Amniotic epithelial cell (primary cell): ENCODE measurements at places on chromosomes 1 and 21.

GRCh38 chr1:220430059-220430458 is 97.9 kb upstream of the MARK1 start:
- no peak for DNase-seq

- peak; percentile 78 for DNase-seq
Observed at GRCh38 chr1:181044449-181044966, 10.7 kb downstream of the MR1 start.

- no peak for DNase-seq
Observed at GRCh38 chr1:200793677-200794076, 55.0 kb downstream of the CAMSAP2 start.

DNA sequence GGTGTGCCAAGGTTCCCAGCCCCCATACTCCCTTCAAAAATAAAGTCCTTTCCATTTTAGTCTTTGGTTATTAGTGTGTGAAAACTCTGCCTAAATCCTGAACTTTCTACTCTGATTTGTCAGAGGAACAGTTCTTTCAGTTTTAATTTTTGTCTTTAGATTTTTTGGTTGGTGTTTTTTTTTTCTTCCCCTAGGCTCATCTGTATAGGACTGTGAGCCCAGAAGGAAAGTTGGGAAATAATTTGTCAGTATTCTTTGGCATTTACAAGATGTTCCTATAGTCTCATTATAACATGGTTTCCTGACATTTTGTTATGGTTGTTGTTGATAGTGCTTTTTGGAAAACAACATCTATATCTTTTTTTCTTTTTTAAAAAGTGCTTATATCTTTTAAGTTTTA is 38.0 kb downstream of the LAMC1 start:
- DNase-seq, result no peak

DNA sequence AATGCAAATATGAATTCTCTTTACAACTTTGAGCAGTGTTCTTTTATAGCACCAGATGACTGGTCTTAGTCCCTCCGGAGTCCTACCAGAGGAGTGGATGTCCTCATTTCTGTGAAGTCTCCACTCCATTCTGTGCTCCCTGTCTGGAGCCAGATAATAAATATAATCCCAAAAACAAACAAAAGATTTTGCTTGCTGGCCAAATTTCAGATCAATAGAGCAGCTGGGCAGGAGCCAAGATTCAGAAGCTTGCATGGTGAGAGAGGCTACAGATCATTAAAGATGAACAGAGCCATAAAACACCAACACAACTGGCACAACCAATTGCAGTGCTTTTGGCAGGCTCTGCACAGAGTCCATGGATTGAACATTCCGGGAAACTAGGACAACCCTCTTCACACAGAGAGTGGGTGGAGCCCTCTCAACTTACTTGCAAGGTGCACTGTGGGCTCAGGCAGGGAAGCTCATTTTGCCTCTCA is 231.5 kb upstream of the SNX7 start:
- DNase-seq, result no peak

DNA sequence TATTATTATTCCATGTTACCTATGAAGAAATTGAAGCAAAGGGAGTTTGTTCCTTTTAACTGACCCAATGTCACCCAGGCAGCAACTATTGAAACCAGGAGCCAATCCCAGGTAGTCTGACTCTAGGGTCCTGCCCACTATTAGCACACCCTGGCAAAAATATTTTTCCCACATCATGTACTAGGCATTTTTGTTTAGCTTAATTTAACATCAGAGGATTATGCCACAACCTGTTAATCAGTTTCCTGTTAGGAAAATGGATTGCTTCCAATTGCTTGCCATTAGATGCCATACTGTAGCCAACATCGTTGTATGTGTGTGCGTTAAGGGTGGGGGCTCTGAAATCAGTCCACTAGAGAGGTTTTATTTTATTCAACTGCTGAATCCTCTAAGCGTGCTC is 281.1 kb downstream of the DNM3 start:
- DNase-seq, result no peak

DNA sequence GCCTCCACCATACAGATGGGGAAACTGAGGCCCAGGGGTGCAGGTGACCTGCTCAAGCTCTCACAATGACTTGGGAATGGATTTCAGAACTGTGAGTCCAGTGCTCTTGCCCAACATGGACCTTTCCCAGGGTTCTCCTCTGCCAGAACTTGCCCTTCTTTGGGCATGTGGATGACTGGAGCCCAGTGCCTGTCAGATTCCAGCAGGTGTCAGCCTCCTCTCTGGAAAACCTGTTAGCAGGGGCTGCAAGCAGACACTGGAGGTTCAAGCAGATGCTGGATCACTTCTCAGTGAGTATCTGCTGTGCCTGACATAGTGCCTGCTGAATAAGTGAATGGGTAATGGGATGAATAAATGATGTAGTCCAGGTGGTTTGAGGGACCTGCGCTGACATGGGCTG is 314.2 kb upstream of the POU3F1 start:
- DNase-seq, result no peak

DNA sequence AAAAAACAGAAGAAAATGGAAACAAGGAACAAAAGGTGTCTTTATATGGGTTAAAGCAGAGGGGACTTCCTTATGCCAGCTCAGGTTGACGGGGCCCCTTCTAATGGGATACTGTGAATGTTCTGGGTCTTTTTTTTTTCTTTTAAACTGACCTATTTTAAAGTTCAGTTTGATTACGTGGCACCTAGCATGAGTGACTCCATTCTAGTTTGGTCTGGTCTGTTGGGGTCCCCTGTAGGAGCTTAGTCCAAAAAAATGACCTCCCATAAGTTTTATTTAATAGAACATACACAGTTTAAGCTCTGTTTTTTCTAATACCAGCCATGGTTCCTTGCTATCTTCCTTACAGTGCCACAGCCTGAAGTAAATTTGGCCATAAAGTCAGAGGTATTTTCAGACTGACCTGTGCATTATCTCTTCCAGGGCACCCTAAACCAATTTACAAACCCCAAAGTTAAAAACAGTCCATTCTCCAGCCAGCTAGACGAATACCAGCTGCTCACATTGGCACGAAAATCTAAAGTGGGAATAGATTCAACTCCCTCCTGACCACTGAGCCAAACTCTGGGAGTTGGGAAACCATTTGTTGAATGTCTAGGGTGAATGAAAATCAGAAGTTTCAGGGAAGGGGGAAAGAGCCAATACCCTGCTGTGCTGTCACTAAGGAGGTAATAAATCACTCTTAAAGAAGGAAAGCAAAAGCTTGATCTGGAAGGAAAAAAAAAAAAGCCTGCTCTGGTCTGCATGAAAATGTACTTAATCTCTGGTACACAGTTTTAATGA is 42.4 kb downstream of the AKNAD1 start:
- DNase-seq, result no peak

DNA sequence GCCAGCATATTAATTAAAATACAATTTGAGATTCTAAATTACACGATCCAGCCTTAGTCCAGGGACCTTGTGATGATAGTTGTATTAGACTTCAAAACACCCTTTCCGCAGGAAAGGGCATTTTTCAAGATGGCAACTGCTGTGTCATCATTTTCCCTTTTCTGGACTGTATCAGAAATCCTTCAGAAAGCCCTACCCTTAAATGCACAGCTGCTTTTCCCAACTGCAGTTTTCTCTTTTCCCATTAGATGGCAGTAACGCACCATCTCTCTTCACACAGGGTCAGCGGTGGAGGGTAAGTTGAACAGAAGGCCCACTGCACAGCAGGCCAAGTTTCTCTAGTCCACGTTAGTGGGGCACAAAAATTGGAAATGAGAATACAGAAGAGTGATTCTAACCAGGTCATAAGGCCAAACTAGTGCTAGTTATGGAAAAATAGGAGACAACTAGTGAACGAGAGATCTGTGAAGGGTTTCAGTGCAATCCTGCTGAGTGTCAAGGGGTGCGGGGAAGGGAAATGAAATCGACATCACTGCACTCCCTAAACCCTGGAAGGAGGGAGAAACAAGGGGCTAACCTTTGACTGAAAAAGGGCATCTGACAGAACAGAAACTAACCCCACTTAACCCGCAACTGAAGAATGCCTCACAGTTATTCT is 22.1 kb upstream of the TDRD10 start:
- peak; percentile 80 for DNase-seq

DNA sequence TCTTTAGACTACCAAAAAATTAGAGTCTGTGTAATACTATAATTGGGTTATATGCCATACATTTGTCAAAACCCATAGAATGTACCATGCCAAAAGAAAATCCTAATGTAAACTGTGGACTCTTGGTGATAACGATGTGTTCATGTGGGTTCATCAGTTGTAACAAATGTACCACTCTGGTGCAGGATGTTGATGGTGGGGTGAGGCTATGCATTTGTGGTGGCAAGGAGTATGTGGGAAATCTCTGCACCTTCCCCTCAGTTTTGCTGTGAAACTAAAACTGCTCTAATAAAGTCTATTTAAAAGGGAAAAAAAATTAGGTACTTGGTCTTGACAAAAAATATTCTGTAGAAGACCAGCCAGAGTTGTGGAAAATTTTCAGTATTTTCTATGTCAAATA is 43.4 kb downstream of the INKA2 start:
- DNase-seq, result no peak

- DNase-seq, result no peak
Observed at GRCh38 chr1:210755991-210756659, 377.8 kb downstream of the KCNH1 start.

DNA sequence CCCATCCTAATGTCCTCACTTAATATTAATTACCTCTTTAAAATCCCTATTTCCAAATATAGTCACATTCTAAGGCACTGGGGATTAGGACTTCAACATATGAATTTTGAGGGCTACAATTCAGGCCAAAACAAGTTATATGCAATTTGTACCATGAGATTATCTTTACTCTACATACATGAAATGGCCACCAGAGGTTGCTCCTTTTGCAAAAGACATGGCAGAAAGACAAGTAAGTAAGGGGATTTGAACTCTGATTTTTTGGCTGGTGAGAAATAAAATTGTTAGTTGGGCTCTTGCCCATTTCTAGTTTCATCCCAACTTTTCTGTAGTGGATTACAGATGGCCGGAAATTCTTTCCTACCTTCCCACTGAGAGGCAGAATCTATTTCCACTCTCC is 4.8 kb upstream of the ALG6 start:
- no peak for DNase-seq

GRCh38 chr1:176225911-176226310 is 18.8 kb upstream of the COP1 start:
- no peak for DNase-seq

GRCh38 chr1:33876970-33877650 is 13.2 kb downstream of the HMGB4 start:
- no peak for DNase-seq

DNA sequence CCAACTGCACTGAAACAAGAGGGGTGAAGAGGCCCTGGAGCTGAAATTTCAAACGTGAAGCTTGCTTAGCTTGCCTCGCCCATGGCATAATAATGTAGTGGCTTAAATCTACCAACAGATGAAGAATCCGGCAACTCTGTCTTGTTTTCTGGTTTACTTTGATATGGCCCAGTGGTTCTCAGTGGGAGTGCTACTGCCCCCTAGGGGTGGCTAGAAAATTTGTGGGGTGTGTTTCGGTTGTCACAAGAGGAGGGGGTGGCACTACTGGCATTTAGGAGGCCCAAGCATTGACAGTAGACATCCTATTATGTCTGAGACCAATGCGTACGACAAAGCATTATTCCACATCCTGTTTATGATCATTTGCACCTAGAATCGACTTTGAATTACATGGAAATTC is 51.9 kb upstream of the C8B start:
- no peak for DNase-seq

DNA sequence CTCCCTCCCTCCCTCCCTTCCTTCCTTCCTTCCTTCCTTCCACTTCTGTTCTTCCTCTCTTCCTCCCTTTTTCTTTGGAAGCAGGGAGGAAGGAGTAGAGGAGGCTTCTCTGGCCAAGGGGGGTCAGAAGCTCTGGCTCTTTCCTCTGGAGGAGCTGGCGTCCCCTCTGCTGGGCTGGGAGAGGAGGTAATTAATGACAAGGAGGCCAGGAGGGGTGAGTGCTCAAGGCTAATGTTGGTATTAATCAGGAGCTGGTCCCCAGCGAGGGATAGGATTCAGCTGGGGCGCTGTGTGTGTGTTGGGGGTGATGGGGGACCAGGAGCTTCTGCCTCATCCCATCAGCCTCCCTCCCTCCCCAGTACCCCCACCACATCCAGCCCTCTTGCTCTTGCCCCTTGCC is 6.2 kb upstream of the PEAR1 start:
- no peak for DNase-seq

- DNase-seq, result no peak
Observed at GRCh38 chr21:46113497-46114176, 15.7 kb downstream of the COL6A2 start.

- peak; percentile 98 for DNase-seq
Observed at GRCh38 chr1:45802343-45803298, 791 bp upstream of the MAST2 start.

DNA sequence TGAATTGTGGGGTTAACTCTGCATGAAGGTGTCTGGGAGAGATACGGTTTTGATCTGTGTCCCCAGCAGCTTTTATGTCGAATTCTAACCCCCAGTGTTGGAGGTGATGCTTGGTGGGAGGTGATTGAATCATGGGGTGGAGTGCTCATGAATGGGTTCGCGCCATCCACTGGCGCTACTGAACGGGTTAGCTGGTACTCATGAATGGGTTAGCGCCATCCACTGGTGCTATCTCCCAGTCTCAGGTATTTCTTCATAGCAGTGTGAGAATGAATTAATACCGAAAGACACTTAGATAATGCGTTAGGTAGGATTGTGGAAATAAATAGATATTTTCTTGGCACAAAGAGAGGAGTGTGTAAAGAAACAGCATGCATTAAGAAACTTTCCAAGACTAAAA is 32.9 kb upstream of the CLDN8 start:
- DNase-seq, result no peak

- no peak for DNase-seq
Observed at GRCh38 chr21:28791595-28792282, 200.9 kb downstream of the LTN1 start.

DNA sequence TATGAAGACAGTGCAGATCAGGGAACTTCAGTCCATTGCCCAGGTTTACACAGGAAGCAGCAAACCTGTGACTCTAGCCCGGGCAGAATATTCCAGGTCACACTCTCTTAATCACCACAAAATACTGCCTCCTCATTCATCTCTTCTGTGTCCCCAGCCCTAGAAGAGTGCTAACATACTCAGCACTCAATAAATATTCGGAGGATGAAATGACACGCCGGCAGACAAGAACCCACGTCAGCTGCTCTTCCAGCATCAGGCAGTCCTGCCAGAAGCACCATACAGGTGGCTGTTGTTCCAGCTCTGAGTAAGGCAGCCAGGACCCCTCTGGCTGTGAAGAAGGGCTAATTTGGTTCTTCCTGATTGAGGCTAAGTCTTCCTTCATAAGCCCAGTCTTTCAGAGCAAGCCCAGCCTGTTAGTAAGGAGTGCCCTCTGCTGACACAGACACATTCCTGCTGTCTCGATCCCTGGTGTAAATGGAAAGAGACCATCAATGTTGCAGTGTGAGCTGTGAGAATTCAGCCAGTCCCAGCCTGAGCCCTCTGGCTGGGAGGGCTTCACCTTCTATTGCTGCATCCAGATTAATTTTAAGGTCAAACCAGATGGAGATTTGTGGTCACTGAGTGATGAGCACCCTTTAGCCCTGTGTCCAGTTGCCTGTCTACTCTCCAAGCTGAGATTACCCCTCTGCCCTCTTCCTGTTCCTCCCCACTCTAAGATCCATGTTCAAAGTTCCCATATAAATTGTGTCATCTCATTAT is 45.0 kb upstream of the KIRREL1 start:
- peak; percentile 44 for DNase-seq
